IPS-NIHi11 (cell line): ENCODE measurements at places on chromosomes 2 and 18.

GRCh38 chr18:57635003-57635822, 13.6 kb upstream of the NARS1 start:
- DNase-seq = no peak

DNA sequence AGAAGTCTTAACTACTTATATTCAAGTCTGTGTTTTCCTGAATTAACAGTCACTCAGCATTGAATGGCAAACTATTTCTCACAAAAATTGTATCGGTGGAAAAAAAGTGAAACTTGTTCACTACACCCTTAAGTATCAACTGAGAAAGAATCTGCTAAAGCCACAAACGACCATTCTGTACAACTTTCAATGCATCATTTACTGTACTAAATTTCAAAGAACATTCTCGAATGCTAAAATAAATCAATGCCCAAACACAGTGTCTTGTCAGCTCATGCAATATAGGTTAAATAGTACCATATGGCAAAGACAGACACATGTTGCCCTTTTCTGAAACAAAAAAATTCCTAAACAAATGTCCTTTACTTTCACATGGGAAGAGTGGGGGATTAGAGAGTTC, 9.0 kb downstream of the ZNF516 start:
- no peak for DNase-seq

GRCh38 chr2:240300261-240300821, 135.1 kb upstream of the GPC1 start:
- DNase-seq = peak; percentile 41

DNA sequence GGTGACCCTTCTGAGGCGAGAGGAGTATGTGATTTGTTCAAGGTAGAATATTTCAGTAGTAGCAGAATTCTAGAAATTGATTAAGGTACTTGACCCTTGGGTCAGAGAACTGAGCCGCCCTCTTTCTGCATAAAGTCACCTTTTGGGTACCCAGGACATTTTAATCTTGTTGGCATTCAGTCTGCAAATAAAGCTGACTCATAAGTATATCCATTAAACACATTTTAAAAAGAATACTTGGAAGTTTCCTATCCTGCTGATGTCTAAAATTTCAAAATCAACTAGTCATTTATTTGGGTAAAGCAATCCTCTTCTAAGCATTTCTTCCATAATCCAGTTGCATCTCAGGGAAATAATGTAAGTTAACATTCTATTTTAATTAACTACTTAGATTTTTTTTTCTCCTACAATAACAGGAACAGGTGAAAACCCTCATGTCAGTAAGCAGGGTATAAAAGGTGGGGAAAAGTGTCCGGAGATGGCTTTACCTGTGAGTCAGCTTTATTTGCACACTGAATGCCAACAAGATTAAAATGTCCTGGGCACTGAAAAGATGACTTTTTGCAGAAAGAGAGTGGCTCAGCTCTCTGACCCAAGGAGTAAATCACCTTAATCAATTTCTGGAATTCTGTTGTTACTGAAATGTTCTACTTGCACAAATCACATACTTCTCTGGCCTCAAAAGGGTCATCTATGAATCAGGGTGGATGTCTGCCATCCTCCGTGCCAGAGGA, 78.7 kb upstream of the ITGA6 start:
- DNase-seq = no peak

- no peak for DNase-seq
These were observed 5.9 kb upstream of the USP40 start for GRCh38 chr2:233572468-233572867.

GRCh38 chr18:44518091-44518615, 162.5 kb upstream of the SETBP1 start:
- DNase-seq = no peak

DNA sequence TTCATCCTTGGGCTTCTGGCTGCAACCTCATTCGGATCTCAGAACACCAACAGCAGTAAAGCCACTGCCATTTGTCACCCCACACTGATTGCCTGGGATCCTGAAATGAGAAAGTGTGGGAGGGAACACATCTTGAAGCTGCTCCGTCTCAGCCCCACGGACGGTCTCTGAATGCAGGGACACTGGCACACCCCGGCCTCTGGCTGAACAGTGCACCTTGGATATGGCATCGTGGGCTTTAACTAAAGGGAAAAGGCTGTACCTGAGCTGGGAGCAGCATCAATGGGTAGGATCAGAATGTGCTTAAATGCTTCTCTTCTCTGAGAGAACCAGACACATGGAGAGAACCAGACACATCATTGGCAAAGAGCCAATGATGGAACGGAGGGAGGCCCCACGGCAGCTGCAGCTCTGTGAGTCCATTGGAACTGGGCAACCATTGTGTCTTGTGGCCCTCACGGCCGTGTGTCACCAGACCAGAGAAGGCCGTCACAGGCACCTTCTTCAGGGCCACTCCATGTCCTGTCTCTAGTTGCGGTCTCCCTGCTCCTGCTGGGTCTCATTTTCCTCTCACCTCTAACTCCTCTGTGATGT, 193.4 kb upstream of the MYT1L start:
- DNase-seq = no peak

GRCh38 chr2:206940546-206940945, 1.2 kb downstream of the CPO start:
- no peak for DNase-seq

- DNase-seq = no peak
These were observed 23.9 kb downstream of the ANTXR1 start for GRCh38 chr2:69036926-69037325.

GRCh38 chr18:70082430-70082829, 123.1 kb downstream of the RTTN start:
- no peak for DNase-seq

GRCh38 chr2:157810037-157810436, 66.1 kb downstream of the ACVR1 start:
- no peak for DNase-seq

DNA sequence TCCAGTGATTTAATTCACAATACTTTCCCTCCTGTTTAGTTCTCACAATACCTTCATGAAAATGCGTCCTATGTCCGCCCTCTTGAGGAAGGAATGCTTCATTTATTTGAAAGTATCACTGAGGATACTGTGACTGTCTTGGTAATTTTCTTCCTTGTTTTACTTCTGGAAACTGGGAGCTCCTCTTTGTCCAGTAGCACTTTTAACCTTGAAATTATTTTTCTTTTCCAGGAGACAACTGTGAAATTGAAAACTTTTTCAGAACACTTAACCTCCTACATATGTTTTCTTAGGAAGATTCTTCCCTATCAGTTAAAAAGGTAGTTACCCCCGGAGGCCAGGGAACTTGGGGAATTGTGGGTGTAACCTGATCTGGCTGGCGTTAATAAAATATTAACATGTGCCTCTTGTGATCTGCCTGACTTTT, 58.9 kb upstream of the STON1 start:
- peak; percentile 50 for DNase-seq

GRCh38 chr2:156325688-156326525, 6.6 kb downstream of the NR4A2 start:
- no peak for DNase-seq
